Endodermal cell (in vitro differentiated cells): ENCODE measurements at places on chromosomes 6 and 20.
A peak's percentile ranks its signal among the peaks of the same experiment; 100 is the strongest.

DNA sequence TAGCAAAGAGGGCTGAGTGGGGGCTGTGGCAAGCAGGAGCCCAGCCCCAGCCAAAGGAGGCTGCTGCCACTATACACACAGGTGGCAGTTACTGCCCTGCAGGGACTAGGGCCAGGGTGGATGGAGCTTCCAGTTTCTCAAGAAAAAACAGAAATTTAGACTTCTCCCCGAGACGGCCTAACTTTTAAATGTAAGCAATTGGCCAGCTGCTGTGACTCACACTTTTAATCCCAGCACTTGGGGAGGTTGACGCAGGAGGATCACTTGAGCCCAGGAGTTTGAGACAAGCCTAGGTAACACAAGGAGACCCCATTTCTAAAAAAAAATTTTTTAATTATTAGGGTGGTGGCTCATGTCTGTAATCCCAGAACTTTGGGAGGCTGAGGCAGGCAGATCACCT lies 98.2 kb upstream of the NFATC2 start:
- no peak for DNase-seq

DNA sequence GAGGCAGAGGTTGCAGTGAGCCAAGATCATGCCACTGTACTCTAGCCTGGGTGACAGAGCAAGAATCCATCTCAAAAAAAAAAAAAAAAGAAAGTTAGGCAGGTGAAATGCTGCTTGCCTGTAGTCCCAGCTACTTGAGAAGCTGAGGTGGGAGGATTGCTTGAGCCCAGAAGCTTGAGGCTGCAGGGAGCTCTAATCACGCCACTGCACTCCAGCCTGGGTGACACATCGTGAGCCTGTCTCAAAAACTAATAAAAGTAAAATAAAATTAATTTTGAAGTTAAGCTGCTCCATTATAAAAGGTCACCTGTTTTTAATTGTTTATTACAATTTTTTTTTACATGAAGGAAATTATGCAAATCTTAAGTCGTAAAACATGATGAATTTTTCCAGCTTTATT lies 23.2 kb upstream of the SAMHD1 start:
- no peak for DNase-seq

DNA sequence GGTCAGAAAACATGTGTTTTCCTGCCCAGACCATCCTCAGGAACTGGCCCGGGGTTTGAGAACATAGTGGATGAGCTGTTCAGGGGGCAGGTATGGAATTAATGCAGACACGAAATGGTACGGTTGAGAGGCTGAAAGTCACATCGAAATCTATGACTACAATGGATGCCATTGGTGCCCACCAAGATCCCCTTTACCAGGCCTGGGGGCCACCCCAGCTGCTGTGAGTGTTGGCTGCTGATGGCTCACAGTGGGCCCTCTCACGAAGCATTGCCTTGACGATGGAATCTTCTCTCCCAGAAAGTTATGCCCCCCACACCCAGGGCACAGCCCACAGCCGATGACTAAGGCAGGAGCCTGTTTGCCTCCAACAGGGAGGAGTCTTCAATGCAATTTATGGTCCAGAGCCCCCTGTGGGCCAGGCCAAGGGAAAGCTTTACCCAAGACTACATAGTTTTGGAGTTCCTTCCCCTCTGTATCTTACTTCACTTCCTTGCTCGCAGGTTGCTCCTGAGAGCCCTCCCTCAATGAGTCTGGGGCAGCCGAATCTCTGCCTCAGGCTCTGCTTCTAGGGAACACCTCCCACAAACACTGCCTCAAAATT lies 92.6 kb downstream of the BFSP1 start:
- peak; percentile 67 for DNase-seq

DNA sequence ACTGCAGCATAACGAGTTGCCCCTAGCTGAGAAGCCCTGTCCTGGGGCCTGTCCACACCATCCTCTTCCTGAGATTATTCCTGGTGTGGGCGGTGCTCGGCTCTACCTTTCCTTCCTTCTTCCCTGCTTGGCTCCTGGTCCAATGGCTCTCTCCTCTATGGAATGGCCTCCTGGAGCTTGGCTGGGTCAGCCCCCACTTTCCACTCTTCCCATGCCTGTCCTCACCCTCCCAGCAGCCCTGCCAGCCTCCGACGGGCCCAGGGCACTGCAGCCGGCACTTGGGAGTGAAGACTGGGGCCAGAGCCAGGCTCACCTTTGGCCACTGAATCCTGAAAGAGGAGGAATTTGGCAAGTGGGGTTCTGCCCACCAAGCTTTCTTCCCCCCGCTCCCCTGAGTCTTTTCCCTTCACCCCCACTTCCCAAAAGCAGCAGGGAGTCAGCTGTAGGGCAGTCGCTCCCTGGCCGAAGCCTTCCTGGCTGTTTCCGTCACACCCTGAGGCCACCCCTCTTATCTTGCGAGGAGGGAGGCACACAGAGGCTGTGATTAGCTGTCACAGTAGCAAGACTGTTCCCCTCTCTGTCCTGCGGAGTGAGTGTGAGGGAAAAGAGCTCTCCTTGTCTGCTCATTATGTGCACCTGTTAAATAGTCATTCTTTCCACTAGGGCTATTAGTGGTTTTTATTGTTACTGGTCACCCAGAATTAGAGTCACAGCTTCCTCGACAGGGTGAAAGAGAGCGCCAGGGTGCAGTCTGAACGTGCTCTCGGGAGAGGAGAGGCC lies 6.3 kb upstream of the CDSN start:
- DNase-seq, result peak; percentile 71

DNA sequence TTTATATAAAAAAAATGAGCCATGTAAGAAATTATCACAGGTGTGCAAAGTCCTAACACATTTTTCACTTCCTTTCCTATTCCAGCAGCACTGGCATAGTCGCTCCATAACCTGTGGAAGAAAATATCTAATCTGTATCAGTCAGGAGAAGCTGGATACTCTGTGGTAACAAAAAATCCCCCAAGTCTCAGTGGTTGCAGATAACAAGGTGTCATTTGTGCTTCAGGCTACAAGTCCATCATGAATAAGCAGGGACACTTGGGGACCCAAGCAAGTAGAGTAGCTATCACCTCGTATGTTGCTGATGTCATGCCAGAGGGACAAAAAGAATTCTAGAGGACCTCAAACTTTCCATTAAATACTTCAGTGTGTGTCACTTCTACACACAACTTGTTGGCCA lies 30.3 kb upstream of the SERPINB1 start:
- DNase-seq, result peak; percentile 20

DNA sequence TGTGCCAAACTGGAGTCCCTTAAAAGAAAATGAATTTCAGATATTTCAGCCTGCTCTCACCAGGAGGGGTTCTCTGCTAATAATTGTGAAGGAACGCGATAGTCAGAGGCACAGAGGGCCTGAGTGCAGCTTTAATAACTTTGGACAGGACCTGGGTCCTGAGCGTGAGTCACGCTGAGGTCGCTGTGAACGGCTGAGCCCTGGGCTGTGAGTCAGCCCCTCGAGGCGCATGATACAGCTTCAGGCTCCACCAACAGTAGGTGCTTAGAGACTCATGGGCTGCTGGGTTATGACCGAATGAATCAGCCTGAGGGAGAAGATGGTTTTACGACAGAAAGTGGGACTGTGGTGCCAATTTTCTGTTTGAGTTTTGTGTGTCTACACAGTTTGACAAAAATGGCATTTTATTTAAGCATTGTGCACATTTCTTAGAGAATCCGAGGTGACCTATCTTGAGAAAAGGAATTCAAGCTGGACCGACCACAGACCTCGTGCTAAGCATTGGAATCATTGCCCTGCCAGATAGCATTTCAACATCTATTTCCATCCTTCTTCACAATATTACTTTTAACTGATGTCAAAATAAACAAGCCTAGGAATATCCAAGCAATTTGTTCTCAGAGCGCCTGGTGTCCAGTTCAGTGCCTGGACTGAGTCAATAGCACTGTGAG lies 183.0 kb downstream of the THBS2 start:
- DNase-seq, result no peak

DNA sequence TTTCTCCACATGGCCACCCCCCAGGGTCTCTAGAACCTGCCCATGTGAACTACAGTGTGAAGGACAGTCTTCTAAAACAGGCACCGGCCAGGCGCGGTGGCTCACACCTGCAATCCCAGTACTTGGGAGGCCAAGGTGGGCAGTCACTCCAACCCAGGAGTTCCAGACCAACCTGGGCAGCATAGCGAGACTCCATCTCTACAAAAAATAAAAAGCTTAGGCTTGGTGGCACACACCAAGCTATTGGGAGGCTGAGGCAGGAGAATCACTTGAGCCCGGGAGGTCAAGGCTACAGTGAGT lies 13.7 kb downstream of the ACSS1 start:
- no peak for DNase-seq

DNA sequence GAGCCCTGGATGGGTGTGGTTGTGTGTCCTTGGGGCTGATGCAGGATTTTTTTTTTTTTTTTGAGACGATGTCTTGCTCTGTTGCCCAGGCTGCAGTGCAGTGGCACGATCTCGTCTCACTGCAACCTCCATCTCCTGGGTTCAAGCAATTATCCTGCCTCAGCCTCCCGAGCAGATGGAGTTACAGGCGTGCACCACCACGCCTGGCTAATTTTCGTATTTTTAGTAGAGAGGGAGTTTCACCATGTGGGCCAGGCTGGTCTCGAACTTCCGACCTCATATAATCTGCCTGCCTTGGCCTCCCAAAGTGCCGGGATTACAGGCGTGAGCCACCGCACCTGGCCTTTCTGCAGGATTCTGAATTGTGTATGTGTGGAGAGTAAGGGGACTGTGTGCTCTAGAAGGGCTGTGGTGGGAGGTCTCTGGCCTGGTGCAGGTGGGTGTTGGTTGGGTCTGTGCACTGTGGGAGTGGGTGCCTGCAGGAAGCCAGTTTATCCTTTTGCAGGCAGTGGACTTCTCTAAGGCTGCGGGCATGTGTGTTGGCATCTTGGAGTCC lies 11.0 kb upstream of the ID1 start:
- no peak for DNase-seq

DNA sequence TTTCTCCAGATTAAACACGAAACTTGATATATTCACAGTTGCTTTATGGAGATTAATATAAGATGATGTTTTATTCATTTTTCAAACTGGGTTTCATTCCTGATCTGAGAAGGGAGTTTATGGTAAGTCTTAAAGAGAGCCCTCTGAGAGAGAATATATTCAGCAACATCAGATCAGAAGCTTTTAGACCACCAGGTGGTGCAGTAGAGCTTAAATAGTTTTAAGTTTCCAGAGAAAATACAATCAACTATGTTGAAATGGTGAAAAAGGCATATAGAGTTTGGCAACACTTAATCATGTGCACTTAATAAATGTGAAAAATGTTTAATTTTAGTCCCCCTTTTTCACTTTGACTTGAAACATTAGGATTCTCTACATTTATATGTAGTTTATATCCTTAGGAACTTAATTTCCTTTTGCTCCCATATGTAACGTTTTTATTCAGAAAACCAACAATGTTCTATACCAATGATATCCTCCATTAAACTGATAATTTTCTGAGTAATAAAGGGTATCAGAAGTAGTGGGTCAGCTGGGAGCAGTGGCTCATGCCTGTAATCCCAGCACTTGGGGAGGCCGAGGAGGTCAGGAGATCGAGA lies 86.4 kb upstream of the CLDN20 start:
- DNase-seq, result peak; percentile 66

DNA sequence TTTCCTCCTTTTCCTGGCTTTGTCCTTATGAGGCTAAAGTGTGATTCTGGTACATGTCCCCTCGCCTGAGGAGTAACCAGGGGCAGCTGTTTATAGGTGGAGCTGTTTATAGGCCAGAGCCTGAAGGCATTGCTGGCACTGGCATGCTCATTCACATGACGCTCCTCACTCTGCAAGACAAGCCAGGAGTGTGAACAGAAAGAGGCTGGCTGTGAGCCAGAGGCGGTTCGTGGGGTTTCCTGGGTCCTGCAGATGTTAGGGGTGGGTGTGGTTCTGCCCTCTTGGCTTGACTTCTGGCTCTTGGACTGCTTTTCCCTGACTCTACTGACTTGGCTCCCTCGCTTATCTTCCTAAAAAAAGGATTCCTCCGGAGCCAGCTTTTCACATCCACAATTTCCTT lies 12.8 kb upstream of the MDFI start:
- no peak for DNase-seq

- DNase-seq, result peak; percentile 51
Measured at GRCh38 chr6:71675386-71675785, 211.0 kb upstream of the RIMS1 start.

GRCh38 chr20:31706607-31707257 lies 15.9 kb downstream of the BCL2L1 start:
- no peak for DNase-seq

GRCh38 chr20:43323592-43323991 lies 133.9 kb upstream of the PTPRT start:
- DNase-seq, result peak; percentile 69

- peak; percentile 28 for DNase-seq
Measured at GRCh38 chr6:159097256-159097655, 52.5 kb upstream of the TAGAP start.

DNA sequence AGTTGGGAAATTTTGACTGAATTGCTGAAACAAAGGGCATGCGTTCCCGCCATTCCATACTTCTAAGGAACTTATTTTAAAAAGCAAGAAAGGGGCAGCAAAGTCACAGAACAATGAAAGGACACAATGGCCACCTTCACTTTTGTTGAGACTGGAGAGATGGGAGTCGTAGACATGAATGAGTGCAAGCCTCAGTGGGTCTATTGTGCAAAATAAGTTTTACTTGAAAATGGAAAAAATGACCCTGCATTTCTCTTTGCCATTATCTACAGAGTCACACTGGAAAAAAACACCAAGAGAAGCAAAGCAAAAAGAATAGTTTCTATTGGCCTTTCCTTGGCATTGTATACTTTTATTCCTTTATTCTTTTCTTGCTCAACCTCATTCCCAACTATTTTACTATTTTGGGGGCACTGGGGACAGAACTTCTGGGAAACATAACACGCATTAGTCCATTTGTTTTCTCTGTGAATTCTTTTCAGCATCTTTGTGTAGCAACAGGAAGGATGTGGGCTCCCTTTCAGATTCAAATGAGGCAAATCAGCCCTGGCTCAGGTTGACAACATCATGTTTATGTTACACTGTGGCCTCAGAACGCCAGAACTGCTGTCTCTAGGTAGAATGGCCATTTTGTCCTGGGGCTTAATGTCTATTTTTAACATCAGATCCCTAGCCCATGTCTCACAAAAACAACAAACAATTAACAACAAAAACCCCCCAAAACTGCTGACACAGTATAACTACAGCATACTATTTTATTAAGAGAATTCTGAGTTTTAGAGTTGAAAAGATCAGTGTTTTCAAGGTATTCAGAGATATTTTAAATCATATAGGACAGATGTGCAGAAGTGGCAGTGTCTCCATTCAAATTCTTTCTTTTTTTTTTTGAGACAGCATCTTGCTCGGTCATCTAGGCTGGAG lies 122.2 kb downstream of the FYN start:
- peak; percentile 73 for DNase-seq

DNA sequence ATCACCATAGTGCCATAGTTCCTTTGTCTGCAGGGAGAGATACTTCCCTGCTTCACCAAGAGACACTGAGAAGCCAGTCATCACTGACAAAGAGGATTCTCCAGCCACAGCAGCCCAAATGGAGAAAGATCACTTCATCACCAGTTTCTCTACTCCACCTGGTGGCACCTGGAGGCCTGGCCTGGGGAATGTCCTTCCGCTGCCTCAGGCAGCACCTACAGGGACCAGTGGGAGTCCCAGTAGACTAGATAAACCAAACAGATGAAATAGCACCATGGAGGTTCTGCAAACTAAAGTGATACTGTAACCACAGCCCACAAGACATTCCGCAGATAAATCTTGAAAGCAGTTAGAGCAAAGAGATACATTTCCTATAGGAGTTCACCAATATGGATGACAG lies 266.5 kb downstream of the C6orf118 start:
- DNase-seq, result peak; percentile 86
